Left renal cortex interstitium (tissue), 4 donors: ENCODE measurements at places on chromosomes 7 and 10.

- DNase-seq, result no peak
Observed at GRCh38 chr10:122045212-122045611, 56.2 kb downstream of the TACC2 start.

DNA sequence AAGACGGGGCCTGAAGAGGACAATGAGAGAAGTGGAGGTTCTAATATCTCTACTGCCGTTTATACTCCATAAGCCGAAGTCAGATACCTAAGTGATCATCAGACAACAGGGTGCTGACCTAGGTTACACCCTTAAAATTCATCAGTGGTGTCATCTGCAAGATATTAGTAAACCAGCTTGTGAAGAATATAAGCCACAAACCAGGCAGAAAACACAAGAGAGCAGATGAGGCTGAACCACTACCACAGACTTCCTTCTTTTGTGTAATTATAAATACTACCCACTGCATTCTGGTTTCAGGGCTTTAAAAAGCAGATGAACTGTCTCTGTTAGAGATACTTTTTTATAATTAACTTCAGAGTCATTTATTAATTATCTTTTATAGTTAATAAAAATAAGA, 69.0 kb upstream of the LRRC17 start:
- no peak for DNase-seq

DNA sequence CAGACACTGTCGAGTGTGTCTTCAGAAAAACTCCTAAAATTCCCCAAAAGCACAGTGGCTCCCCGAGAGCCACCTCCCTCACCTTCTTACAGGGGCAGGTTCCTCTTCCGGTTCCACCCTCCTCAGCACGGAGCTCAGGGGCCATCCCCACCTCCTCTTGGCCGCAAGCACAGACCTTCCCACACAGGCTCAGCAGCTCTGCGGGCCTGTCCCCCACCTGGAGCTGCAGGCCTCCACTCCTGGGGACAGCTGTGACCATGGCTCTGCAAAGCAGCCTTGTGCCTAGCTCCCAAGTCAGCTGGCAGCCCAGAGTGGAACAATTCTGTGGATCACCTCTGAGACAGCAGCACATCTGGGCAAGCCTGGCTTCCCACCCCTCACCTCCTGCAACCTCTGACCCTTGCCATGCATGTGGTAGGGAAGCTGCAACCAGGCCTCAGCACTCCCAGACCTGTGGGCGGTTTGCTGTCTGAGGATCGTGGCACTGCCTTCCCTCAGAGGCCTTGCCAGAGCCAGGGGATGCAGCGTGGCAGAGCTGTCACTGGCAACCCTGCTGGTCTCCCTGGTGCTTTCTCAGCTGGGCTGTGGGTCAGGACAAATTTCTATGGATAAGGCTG, 79.7 kb downstream of the ALOX5 start:
- DNase-seq, result no peak

- DNase-seq, result no peak
Observed at GRCh38 chr10:5587151-5588079, 62.7 kb downstream of the CALML3 start.

- DNase-seq, result no peak
Observed at GRCh38 chr10:123451618-123452245, 214.4 kb upstream of the GPR26 start.

DNA sequence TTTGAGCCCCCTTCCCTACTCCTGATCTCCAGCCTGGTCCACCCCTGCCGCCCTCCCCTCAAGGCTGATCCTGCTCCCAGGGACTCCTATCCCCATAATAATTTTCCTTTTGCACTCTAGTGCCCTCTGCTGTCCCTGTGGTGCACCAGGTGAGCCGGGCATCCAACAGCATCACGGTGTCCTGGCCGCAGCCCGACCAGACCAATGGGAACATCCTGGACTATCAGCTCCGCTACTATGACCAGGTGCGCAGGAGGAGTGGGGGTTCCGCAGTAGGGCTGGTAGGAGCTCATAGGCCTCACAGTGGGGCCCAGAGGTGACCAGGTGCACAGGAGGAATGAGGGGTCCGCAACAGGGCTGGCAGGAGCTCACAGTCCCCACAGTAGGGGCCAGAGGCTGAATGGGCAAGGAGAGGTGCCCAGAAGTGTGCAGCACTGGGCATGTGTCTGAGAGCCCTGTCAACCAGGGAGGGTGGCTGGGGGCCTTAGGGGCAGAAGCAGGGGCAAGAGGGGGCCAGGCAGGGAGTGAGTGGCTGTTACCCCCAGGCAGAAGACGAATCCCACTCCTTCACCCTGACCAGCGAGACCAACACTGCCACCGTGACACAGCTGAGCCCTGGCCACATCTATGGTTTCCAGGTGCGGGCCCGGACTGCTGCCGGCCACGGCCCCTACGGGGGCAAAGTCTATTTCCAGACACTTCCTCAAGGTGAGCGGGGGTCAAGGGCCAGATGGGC, 11.7 kb downstream of the EPHB6 start:
- no peak for DNase-seq
